Hematopoietic multipotent progenitor cell treated with erythropoietin and hydrocortisone succinate and interleukin-3 and kit ligand, for 4 days (in vitro differentiated cells): ENCODE measurements at places on chromosomes 1 and 21.

GRCh38 chr21:42681296-42682206 lies 28.1 kb downstream of the PDE9A start:
- no peak for DNase-seq

- no peak for DNase-seq
Observed at GRCh38 chr21:34613679-34614627, 960 bp downstream of the RCAN1 start.

GRCh38 chr1:170085091-170085490 lies 10.6 kb upstream of the KIFAP3 start:
- no peak for DNase-seq

DNA sequence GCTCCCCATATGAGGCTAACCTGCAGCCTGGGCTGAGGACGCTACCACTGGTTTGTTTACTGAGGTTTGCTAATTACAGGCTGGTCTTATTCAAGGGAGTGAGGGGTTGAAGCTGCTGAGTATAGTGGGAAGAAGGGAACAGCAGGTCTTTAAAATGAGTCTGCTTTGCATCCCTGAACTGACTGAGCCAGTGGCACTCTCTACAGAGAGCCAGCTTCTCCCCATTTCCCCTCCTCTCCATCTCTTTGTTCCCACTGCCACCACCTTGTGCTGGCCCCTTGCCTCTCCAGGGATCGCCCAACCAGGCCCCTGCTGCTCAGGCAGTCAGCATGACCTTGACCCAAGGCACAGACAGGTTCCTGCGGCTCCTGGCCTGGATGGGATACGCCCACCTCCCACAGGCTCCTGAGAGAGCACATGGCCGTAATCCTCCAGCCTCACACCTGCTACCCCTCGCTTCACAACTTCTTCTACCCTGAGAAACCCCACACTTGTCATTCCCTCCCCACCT lies 45.0 kb downstream of the IER5 start:
- no peak for DNase-seq

- DNase-seq: no peak
Observed at GRCh38 chr1:16119926-16120325, 35.9 kb downstream of the EPHA2 start.

DNA sequence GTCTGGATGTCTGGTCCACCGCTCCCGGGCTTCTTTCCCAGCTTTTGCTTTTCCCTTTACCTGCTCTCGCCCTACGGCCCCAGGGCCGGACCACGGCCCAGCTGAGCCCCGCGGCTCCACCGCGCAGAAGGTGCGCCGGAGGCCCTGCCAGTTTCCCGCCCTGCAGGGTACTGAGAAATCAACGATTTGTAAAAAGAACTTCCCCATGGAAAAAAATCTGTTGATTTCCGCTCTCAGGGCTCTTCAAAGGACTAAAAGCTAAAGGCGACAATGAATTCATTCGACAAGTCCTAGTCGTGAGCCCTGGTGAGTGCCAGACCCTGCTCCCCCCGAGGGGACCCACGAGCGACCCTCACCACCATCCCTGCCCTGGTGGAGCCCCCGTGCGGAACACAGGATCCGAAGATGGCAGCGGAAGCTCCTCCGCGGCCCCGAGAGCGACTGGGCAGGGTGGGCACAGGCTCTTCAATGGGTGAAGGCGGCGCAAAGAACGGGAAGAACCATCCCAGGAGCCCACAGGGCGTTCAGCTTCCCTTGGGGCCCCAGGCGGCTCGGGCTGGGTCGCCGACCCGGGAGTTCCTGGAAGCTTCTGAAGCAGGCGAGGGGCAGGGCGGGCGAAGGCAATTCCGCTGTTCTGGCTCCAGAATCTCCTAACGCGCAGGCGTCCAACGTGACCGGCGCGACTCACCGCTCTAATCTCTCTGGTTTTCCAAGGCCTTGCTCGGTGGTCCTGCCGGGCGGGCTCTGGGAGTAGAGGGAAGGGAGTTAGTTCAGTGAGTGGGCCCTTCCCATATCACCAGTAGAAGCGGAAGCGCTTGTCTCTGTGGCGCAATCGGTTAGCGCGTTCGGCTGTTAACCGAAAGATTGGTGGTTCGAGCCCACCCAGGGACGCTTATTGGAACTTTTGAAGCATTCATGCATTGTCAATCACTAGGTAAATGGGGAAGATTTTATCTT lies 6.6 kb upstream of the RNU1-2 start:
- peak; percentile 82 for DNase-seq

- DNase-seq: no peak
Observed at GRCh38 chr1:53088616-53089300, 26.7 kb downstream of the PODN start.

- DNase-seq: no peak
Observed at GRCh38 chr1:30748699-30749401, 8.7 kb downstream of the LAPTM5 start.
